ENCODE measurements at places on chromosomes 4 and X. TPM values are rescaled to one million over a fixed set of nuclear protein-coding genes. Genes with fewer than 3 reads are reported as not detected.

SMR3B gene
- total RNA-seq, result not detected

AGA gene
- total RNA-seq, result 26.3 TPM

MAGEA2 gene
- not detected for total RNA-seq

ATOH1 gene
- total RNA-seq, result not detected

PF4V1 gene
- not detected for total RNA-seq

Data from fibroblast of villous mesenchyme (primary cell).